Ovary (tissue), 10 donors: ENCODE measurements at places on chromosomes 16 and 17. TPM values are rescaled to one million over a fixed set of nuclear protein-coding genes. Genes with fewer than 3 reads are reported as not detected.

DNA sequence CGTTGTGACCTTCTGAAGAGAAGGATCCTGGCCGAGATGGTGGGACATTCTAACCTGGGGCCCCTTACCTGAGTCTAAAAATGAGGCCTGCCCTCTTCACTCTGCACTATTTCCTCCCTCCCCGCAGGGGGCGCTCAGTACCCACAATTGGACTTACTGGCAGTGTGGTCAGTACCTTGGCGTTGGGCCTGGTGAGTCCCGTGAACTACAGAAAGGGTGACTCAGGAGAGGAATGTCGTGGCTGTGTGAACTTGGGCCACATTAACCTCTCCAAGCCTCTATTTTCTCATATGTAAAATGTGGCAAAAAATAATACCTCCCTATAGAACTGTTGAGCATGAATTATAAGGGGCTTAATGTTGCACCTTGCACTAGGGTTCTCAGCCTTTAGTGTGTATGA, 3.9 kb downstream of the RSAD1 start:
- DNase-seq, result peak; percentile 96
- no peak overlapping the region for H3K4me3 ChIP-seq
- H3K4me1 ChIP-seq, result peaks cover 8% of the 10 kb centered on the region
- no peak overlapping the region for H3K27ac ChIP-seq
- no peaks in the 10 kb centered on the region for H3K27me3 ChIP-seq

DNA sequence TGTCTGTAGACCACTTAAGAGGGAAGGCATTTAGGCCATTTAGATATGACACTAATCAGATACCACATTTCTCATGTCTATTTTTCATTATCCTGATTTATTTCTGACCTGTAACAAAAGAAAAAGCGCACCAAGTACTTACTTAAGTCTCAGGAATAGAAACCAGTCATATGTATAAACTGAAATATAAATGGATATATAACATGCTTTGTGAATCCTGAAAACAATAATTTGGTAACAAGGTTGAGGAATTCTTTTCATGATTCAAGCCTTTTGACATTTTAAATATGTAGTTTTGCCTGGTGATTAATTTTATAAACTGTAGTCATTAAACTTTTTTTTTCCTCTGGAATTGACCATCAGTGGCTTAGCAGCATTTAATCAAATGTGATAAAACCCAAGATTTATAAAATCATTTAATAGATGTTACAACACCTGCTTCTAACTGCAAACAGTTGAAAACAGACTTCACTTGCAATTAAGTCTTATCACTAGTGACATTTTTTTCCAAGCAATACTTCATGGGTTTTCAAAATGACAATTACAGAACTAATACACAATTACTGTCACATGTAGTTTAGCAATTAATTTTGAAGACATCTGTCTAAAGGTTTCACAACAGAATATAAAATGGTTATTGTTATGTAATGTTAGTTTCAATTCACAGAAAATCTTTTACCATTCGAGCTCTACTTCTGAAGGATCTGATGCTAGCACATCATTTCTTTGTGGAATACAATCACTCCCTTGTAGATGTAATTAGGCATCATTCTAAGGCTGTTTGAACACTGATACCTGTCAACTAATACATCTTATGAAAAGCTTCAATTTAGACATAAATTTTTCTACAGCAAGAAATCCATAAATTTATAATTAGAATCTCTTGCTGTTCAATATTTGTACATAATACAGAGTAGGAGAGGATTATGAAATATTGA, 110.3 kb downstream of the TOX3 start:
- no peak overlapping the region for H3K27ac ChIP-seq
- DNase-seq, result no peak
- H3K27me3 ChIP-seq, result no peaks in the 10 kb centered on the region
- H3K4me1 ChIP-seq, result no peaks in the 10 kb centered on the region
- no peaks in the 10 kb centered on the region for H3K36me3 ChIP-seq

DNA sequence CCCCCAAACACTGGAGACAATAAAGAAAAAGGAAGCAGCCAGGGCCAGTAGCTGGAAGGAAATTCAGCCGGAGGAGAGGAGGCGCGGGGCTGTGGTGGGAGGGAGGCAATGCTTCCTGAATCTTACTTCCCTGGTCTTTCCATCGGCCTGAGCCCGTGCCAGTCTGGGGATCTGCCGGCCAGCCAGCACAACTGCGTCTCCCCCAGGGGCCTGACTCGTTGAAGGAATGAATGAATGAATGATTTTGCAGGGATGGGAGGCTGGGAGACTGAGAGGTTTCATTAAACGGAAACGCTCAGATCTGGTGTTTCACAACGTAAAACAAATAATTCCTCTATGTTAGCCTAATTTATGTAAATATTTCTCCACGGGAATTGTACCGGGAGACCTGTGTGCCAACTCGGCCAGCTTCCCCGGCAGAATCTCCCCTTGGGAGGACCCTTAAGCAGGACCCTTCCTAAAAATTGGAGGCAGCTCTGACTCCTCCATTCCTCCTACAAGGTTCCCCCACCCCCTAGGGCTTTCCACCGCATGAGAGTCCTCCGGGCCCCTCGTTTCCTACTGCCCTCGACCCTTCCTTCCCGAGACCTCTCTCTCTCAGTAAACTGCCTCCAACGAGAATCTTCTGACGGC, 1.3 kb upstream of the BAIAP2 start:
- H3K4me1 ChIP-seq, result peaks cover 21% of the 10 kb centered on the region
- H3K27me3 ChIP-seq, result no peaks in the 10 kb centered on the region
- no peaks in the 10 kb centered on the region for H3K36me3 ChIP-seq
- DNase-seq, result no peak
- H3K4me3 ChIP-seq, result peak overlapping the region; percentile 60

GRCh38 chr17:70776441-70776840, 607.1 kb downstream of the KCNJ2 start:
- H3K27me3 ChIP-seq, result no peaks in the 10 kb centered on the region
- no peak overlapping the region for H3K27ac ChIP-seq
- no peak for DNase-seq
- no peaks in the 10 kb centered on the region for H3K36me3 ChIP-seq
- H3K4me1 ChIP-seq, result no peaks in the 10 kb centered on the region
- no peak overlapping the region for H3K4me3 ChIP-seq

- DNase-seq, result no peak
- no peaks in the 10 kb centered on the region for H3K27me3 ChIP-seq
- no peaks in the 10 kb centered on the region for H3K4me1 ChIP-seq
- no peak overlapping the region for H3K4me3 ChIP-seq
- H3K36me3 ChIP-seq, result no peaks in the 10 kb centered on the region
- H3K27ac ChIP-seq, result no peak overlapping the region
Measured at GRCh38 chr16:24023621-24024020, 187.8 kb downstream of the PRKCB start.

Gene KRT38
- not detected for total RNA-seq

Gene WWOX
- 25.2 TPM for total RNA-seq

Gene ERN2
- not detected for total RNA-seq

Gene TMC8
- total RNA-seq, result 3.1 TPM

Gene ZNF207
- total RNA-seq, result 155 TPM

Gene TMIGD1
- total RNA-seq, result not detected
